ENCODE measurements at places on chromosomes 3 and 15.

GRCh38 chr3:113254171-113254947 is 43.0 kb downstream of the BOC start:
- no peak for DNase-seq

DNA sequence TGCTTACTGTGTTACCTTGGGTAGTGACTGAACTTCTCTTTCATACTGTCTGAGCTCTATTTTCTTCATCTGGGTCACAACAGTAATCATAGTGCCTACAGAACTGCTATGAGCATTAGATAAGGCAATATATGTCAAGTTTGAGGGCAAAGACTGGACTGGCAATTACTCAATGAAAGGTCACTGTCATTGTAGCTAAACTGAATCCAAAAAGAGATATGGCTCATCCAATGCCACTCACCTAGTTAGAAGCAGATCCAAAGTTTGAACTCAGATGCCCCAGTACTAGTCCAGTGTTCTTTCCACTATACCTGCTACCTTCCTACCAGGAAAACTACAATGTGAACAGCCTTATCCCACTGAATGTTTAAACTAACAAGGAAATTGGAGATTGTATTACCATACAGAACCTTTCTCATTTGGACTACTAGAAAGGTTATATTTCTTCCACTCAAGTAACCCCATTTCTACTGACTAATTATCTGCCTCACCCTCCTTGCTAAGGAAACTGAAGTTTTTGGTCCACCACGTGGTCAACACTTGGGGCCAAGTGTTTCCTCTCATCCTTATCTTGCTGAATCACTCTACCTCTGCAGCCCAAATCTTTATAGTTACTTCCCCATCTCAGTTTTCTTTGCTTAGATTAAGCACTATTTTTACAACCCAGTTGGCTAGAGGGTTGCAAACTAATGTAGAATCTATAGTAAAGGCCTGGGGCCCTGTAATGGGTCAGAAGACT is 202.3 kb upstream of the LPP start:
- DNase-seq, result no peak

GRCh38 chr3:184366619-184367289 is 5.2 kb downstream of the POLR2H start:
- DNase-seq, result no peak

GRCh38 chr3:153051427-153052095 is 110.5 kb upstream of the RAP2B start:
- DNase-seq, result no peak

DNA sequence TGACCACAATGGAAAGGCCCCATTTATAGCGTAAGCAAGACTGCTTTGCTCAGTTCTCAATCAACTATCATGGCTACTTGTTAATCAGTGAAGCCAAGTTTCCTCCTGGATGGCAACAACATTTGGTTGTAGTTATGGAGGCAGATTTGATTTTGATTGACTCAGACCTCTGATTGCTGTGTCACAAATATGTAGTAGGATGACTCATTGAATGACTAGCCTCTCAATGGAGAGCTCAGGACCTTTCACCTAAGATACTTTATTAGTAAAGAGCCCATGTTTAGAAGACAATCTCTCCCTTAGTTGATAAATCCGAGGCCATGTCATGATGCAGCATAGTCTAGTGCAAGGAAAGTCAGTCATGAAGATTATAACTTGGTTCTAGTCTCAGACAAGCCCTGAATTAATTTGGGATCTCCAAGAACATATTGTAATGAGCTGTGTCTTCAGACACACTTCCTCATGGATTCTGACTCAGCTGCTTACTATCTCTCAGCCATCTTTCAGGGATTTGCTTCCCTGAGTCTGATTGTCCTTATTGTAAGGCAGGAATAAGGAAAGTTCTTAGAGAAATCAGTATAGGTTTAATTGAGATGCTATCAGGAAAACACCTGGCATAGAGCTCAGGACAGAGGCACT is 397.4 kb upstream of the TMCO5A start:
- DNase-seq, result no peak

Data from activated naive CD8-positive, alpha-beta T cell treated with anti-CD3 and anti-CD28 coated beads, Interleukin-2, amount 10 ng/mL, durations not matched to agents 7 days and 5 days (primary cell).